Stimulated activated CD8-positive, alpha-beta memory T cell treated with anti-CD3 and anti-CD28 coated beads, Interleukin-4, amount 100 ng/mL, for 1 hour (primary cell): ENCODE measurements at places on chromosomes 5 and 9.

GRCh38 chr9:20557285-20557684 is 65.0 kb downstream of the MLLT3 start:
- DNase-seq, result no peak

GRCh38 chr5:76720988-76721569 is 5.2 kb downstream of the F2R start:
- DNase-seq, result no peak

DNA sequence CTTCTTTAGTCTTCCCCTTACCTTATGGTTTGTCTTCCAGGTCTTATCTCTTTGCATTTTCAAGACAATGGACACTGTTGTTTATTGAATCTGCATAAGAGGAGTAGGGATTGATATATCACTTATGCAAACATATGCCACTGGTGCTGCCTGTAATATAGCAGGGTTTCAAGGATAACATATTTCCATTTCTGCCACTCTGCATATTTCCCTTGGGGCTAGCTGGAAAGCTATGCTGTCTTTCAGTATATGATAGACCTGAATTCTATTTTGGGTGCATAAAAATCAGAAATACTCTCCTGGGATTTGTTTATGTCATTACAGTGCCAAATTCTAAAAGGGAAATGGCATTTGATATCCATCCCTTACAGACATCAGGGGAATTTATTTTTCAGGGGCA is 400.2 kb downstream of the TLR4 start:
- no peak for DNase-seq

DNA sequence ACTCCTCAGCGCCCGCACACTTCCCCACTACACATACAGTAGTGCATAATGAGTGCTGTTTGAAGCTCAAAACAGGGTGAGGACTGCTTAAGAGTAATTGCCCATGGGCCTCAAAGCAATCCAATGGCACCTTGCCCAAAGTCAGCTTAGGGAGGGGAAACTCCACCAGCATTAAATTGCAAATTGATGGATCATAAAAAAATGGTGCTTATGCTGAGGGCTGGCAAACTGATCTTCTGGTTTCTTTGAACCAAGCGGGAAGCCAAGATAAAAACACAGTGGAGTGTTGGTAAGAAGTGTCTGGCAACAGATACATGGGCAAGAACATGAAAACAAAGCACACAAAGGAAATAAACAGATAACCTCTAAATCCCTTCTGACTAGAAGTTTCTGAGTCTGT is 28.0 kb downstream of the TLE1 start:
- no peak for DNase-seq

DNA sequence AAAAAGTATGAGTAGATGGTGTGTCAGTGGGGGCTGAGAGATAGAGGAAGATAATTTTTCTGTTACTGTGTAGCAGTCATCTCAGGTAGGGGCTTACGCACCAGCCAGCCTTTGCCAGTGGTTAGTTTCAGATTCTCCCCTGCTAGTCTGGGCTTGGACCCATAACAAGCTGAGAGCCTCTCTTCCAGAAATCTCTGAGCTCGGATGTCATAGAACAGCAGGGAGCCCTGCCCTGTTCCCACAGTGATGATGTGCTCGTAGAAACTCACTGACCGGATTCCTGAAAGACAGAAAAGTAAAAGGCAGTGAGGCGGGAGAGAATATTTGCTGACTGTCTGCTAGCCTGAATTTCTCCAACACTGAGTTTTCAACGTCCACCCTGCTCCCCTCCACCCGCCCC is 37.2 kb downstream of the DCAF12 start:
- no peak for DNase-seq

DNA sequence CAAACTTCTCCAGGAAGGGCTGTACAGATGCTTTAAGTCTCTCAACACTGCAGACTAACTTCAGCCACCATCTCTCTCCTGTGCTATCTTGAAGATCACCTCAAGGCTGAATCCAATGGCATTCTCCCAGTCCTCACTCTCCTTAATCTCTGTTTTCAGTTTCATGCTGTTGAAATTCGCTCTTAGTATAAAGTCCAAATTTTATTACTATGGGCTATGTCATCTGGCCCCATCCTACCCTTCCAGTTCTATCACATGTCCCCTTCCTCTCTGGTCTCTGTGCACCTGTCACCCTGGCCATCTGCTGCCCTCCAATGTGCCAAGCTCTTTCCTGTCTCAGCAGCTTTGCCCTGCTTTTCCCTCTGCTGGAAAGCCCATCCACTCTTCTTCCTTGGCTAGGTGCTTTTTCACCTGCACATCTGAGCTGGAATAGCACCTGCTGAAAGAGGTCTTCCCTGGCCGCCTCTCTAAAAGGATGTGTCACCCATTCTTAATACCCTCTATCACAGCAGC is 284.7 kb upstream of the MAP3K1 start:
- no peak for DNase-seq

DNA sequence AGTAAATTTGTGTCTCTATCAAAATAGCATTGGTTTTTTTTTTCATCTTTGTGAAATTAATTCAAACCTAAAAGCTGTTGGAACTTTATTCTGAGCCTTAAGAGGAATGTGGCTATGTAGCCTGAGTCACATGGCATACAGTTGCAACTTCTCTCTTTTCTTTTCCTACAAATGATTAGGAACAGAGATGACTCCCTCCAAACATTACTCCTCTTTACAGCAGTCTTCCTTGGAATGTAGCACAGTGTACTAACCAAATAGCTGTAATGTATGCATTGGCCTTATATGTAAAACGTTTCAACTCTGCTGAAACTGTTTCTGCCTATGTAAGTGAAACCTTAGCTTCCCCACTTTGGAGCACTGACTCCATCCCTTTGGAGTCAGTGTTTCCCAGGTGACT is 100.9 kb upstream of the MAP1B start:
- DNase-seq, result no peak

GRCh38 chr5:119370486-119370885 is 14.7 kb downstream of the TNFAIP8 start:
- no peak for DNase-seq

DNA sequence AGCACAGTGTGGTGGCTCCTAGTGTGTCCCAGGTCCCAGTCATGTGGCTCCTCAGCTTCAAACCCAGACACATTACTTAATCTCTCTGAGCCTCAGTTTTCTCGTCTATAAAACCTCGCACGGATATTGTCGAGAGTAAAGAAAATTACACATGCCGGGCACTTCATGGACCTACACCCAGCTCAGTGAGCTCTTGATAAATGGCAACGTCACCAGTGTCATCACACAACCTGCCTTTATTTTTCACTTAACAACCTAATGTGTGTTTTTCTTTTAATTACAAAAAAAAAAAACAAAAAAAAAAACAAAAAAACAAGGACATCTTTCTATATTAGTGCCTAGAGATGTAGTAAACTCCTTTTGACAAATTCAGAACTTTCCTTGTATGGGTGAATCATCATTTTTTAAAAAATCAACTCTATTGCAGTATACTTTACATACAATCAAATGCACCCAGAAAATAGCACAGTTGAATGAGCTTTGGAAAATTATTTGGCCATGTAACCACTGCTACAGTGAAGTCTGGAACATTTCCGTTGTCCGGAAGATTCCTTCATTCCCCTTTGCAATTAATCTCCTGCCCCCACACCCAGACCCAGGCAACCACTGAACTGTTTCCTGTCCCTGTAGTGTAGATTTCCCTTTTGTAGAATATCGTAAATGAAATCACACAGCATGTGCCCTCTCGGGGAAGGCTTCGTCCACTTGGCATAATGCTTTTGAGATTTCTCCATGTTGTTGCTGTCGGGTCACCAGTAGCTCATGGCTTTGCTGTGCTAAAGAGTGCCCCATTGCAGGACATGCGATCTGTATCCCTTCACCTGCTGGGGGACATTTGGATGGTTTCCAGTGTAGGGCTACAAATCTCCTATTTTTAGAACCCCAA is 100.4 kb upstream of the LARP1 start:
- no peak for DNase-seq

DNA sequence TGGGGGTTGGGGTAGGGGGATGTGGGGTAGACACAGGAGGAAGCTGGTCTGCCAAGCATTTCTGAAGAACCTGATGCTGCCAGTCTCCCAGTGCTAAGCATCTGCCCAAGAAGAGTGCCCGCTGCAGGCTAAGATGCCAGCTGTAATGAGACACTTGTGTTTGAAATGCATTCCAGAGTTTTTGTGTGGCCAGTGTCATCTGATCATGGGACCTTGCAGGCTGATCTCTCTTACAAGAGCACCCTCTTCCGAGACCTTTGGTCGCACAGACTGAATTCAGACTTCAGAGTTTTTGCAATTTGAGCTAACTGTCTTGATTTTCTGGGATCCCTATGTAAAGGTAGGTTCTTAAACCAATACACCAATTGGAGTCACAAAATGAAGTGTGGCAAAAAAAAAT is 58.1 kb downstream of the DENND1A start:
- no peak for DNase-seq

DNA sequence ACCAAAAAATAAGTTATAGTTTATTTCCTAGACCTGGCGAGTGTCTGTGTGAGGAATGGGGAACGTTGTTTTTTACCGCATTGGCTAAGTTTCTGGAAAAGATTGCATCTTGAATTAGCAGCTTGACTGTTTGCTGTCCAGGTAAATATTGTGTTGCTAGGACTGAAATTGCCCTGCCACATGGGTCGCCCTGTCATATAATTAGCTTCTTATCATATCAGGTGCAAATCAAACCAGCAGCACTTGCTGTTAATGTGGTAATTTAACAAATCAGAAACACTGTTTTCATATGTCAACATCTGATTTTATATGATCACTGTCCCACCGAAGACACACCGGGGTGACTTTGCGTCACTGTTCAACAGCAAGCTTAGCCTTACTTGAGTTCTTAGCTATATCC is 63.7 kb upstream of the ZNF622 start:
- DNase-seq, result no peak

- no peak for DNase-seq
Measured at GRCh38 chr5:91390268-91390667, 7.2 kb upstream of the ARRDC3 start.

- no peak for DNase-seq
Measured at GRCh38 chr5:38373743-38374142, 115.4 kb downstream of the EGFLAM start.

- DNase-seq, result no peak
Measured at GRCh38 chr9:134662143-134662876, 20.7 kb downstream of the COL5A1 start.

GRCh38 chr9:89605465-89606048 is 745 bp downstream of the GADD45G start:
- no peak for DNase-seq

DNA sequence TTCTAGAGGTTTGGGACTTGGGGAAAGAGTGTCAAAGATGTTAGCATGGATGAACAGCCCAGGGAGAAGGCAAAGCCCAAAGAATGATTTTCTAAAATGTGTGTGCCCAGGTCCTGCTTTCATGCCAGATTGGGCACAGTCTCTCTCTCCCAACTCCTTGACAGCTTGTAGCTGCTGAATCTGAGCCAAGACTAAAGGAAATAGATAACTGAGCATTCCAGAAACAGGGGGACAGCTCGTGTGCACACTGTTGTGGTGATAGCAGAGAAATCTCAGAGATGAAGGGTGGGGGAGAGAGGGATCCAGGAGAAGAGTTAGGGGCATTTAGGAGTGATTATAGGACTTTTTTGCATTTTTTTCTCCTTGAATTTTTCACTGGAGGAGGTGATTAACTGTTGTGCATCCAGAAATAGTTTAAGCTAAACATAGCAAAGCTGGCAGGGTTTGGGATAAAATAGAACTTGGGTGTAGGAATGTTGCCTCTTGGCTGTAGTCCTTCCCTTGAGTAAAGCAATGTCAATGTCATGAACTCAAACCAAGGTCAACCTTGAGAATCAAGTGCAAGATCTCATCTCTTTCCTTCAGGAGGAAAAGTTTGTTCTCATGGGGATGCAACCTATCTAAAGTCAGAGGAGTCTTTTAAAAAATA is 245.9 kb downstream of the SH3GL2 start:
- DNase-seq, result no peak

DNA sequence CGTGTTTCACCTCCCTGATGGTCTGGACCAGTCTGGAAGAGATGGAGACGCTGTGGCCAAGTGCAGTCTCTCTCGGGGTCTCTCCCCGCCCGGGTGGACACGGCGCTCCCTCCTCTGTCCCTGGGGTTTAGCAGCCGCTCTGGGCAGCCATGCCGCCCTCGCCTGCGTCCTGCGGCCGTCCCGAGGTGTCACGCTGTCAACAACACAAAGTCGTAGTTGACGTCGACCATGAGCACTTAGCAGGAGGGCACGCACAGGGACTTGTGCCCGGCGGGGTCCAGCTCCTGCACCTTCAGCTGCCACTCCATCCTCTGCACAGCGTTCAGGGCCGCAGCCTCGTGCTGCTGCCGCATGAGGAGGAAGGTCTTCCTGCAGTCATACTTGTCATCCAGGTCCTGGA is 368.9 kb downstream of the CDH9 start:
- DNase-seq, result no peak

- no peak for DNase-seq
Measured at GRCh38 chr9:11144746-11145145, 531.9 kb upstream of the PTPRD start.

DNA sequence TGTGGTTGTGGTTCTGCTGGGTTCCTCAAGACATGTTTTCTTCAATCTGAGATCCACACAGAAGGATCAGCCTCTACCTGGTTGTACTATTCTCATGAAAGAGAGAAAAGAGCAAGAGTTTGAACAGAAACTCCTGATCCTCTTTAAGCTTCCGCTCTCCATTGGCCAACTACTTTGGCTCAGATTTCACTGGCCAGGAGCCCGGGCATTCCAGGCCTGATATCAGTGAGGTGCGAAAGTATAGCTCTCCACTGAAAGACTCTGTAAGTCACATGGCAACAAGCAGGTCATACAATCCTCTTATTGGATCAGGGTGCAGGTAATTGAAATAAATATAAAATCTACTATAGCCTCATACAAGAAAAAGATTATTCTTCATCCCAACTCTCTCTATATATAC is 920.5 kb downstream of the TLE4 start:
- no peak for DNase-seq

- DNase-seq, result no peak
Measured at GRCh38 chr5:132310141-132310834, 16.1 kb downstream of the SLC22A4 start.

DNA sequence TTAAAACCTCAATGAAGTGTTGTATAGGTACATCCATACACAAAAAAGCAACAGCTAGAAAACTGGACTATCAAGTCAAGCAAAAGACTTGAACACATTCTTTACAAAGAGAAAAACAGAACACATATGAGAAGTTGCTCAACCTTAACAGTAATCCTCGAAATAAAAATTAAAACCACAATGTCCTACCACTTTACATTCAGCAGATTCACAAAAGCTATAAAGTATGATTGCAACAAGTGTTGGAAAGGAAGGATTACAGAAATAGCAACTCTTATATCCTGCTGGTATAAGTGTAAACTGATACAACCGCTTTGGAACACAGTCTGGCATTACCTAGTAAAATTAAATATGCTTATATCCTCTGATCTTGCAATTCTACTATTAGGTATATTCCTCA is 28.5 kb upstream of the GOLGA1 start:
- no peak for DNase-seq

DNA sequence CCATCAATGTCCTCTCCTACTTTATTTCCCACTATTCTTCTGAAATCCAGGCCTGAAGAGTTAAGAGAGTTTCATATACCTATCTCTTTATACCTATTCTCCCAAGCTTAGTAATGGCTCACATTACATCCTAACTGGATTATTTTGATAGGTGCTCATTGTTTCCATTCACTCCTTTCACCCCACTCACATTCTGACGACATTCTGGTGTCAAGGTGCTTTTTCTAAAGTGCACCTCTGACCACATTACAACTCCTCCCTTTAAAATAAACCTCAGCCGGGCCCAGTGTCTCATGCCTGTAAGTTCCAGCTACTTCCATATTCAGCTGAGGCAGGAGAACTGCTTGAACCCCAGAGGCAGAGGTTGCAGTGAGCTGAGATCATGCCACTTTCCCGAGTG is 417.1 kb downstream of the BNC2 start:
- no peak for DNase-seq
